ENCODE measurements at places on chromosomes 16 and 17. TPM values are rescaled to one million over a fixed set of nuclear protein-coding genes. Genes with fewer than 3 reads are reported as not detected.

The KRTAP4-9 gene
- not detected for total RNA-seq

The PIRT gene
- total RNA-seq: not detected

The TP53TG3C gene
- total RNA-seq: not detected

The GJD3 gene
- 3.6 TPM for total RNA-seq

The TMEM204 gene
- total RNA-seq: 34.2 TPM

The TBC1D3E gene
- not detected for total RNA-seq

The NT5C3B gene
- 69.1 TPM for total RNA-seq

The GPR179 gene
- not detected for total RNA-seq

All from glomerular endothelial cell (primary cell).